ENCODE measurements at places on chromosomes 6 and 20.

DNA sequence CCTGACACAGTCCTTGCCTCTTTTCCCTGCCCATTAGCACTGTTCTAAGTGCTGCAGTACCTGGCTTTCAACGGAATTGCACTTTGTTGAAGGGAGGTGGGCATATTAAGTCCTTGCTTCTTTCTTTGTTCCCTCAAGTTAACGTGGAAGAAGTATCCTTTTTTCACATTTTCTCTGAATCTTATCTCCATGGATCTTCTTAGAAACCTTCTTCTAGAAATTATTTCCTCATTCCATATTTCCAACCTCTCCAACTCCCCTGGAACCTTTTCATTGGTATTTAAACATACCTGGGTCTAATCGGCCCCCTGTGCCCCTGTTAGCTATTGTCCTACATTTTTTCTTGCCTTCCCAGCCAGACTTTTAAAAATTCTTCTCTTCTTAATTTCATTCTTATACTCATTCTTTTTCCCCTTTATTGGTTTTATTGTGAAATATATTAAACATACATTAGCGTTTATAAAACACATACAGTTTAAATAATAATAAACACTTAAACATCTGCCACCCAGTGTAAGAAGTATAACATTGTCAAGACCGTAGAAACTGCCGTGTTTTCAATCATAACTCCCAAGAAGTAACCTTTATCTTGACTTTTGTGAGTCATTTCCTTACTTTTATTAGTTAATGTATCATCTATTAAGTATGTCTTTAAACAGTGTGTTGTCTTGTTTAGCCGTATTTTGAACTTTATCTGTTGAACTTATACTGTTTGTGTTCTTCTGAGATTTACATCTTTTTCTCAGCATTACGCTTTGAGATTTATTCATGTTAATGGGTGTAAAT is 118.2 kb downstream of the CDKAL1 start:
- no peak for DNase-seq

DNA sequence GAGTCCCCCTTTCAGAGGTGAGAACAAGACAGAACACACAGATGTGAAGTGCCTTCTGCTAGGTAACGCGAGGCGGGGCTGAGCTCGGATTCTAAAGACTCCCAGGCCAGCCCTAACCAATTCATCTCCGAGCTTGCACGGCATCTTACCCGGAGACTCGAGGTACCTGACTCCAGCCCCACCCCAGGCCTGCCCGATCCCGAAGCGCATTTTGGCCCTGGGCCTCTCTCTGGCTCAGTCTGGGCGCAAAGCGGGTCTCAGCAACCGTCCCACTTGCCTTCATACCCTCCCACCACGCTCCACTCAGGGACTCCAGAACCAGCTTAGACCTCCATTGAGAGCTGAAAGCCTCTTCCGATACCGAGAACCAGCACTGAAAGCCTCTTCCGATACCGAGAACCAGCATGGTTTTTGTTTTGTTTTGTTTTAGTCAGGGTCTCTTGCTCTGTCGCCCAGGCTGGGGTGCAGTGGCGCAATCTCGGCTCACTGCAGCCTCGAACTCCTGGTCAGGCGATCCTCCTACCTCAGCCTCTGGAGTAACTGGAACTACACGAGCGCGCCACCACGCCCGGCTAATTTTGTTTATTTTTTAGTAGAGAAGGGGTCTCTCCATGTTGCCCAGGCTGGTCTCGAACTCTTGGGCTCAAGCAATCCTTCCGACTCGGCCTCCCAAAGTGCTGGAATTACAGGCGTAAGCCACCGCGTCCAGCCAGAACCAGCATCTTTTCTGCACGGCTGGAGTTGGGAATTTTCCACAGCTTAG is 557 bp upstream of the DYNLRB1 start:
- peak; percentile 93 for DNase-seq

DNA sequence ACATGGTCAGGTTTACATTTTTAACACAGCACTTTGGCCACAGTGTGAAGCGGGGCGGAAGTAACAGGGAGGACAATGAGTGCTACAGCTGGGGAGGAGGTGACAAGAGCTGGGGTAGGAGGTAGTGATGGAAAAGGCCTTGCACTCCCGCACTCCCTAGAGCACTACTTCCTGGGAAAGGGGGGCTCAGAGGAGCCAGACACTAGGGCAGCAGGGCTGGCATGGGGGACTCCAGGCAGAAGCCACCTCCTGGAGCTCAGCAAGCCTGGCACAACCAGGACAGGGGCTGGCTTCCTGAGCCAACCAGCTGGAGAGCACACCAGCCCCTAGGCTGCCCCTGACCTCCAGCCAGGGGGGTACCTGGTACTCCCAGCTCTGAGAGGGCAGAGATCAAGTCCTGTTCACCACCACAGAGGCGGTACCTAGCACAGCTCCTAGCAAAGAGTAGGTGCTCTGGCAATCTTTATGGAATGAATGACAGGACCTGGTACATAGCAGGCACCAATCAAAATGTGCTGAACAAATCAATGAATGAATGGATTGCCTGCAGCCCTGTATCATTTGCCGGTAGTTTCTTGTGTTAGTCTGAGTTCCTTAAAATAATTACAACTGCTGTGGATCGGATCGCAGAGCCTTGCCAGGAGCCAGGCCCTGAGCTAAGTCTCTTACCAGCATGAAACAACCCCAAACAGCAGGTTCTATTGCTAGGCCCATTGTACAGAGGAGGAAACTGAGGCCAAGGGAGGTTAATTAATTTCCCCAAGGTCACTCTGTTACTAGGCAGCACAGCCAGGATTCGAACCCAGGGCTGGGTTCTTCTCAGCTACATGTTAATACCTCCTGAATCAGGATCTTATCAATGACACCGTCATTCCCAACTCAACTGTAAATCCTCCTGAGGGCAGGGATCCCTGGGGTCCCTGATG is 15.5 kb downstream of the NOL4L start:
- DNase-seq = no peak

DNA sequence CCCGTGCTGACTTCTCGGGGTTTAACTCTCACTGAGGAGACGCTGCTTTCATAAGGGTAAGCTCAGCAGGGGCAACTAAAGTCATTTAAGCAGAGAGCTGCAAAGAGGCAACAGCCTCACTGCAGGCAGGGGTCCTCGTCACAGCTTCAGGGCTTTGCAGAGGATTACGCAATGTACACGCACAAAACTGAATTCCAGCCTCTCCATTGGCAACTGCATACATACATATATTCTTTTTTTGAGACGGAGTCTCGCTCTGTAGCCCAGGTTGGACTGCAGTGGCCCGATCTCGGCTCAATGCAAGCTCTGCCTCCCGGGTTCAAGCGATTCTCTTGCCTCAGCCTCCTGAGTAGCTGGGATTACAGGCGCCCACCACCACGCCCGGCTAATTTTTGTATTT is 2.4 kb downstream of the GMEB2 start:
- no peak for DNase-seq

GRCh38 chr20:4152696-4153235 is 137.4 kb upstream of the RNF24 start:
- no peak for DNase-seq

DNA sequence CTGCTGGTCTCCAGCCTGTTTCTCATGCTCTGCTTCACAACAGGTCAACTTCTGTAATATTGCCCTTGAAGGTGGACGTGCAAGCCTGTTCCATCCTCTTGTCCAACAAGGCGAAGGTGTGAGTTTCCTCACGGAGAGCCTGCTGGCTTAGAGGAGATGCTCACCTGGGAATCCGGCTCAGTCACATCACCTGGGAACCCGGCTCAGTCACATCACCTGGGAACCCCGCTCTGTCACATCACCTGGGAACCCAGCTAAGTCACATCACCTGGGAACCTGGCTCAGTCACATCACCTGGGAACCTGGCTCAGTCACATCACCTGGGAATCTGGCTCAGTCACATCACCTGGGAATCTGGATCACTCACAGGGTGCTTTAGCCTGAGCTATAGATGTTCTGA is 230.1 kb downstream of the ERMARD start:
- DNase-seq = no peak

- no peak for DNase-seq
Measured at GRCh38 chr6:53179961-53180651, 31.5 kb upstream of the GCM1 start.

DNA sequence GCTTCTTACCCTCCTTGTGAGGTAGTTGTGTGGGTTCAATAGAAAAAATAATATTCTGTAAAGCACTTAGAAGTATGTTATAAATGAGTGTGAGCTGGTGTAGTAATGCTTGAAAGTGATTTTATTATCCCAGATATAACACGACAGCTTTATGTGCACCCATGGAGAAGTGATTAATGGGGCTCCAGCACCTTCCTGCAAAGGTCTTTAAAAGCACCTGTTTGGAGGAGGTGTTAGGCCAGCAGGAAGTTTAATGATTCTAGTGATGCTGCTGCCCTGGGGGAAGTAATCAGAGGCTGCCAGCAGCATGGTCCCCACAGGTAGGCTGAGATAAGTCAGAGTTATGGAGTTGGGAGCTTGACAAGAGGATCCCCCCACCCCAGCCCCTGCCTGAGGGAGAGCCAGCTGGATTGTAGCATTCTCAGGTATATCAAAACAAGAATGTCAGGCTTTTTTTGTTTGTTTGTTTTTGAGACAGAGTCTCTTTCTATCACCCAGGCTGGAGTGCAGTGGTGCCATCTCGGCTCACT is 166.3 kb downstream of the PHACTR1 start:
- no peak for DNase-seq

- DNase-seq = no peak
Measured at GRCh38 chr6:3753228-3753835, 1.8 kb upstream of the PXDC1 start.

DNA sequence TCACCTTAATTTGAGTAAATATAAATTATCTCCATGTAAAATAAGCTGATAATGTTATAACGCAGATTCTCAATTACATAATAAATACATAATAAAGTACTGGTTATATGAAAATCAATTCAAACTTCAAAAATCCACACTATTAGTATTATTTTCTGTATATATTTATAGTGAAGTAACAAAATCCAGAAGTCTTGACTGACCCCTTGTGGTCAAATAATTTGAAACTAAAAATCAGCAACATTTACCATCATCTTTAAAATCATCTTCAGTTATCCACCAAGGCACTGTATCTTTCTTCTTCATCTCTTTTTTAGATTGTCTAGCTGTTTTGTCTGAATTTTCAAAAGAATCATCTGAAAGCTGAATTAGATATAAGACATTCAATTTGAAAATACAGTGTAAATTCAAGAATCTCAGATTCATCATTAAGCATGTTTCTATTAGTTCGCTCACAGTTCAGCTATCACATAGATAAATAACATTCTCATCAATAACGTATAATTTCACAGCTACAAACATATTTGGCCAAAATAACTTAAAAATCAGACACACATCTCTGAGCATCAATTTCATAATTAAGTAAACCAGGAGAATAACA is 6.5 kb downstream of the CEP162 start:
- DNase-seq = peak; percentile 25

GRCh38 chr20:57716202-57716601 is 6.4 kb upstream of the PMEPA1 start:
- DNase-seq = no peak

- DNase-seq = no peak
Measured at GRCh38 chr6:128158496-128158895, 257.6 kb upstream of the THEMIS start.

Data from GM12865 (cell line).